ENCODE measurements at places on chromosomes 2 and 18.

- no peak for DNase-seq
These were observed 79.4 kb upstream of the TMEM200C start for GRCh38 chr18:5974696-5975095.

DNA sequence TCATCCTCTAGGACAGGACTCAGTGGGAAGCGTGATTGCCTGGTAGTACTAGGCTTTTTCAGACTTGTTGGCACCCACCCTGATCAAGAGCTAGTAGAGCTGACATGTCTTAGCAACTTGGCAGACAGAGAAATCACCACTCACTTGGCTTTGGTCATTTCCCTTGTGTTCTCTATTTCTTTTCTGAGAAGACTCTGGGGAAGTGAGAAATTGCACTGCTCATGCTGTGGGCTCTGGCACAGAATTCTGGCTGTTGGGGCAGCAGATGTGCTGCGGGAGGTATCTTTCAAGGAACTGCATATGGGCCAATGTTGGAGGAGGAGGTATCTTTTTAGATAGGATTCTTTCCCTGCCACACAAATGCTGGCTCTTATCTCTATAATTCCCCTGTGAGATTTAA lies 529.1 kb upstream of the MEX3C start:
- no peak for DNase-seq

GRCh38 chr2:137817058-137817457 lies 147.2 kb upstream of the HNMT start:
- DNase-seq, result no peak

DNA sequence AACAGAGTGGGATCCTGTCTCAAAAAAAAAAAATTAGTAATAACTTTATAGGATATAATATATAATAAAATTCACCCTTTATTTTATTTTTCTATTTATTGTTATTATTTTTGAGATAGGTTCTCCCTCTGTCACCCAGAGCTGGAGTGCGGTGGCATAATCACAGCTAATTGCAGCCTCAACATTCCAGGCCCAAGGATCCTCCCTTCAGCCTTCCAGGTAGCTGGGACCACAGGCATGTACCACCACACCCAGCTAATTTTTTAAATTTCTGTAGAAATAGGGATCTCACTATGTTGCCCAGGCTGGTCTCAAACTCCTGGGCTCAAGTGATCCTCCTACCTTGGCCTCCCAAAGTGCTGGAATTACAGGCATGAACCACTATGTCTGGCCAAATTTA lies 958 bp downstream of the C2orf92 start:
- DNase-seq, result no peak

DNA sequence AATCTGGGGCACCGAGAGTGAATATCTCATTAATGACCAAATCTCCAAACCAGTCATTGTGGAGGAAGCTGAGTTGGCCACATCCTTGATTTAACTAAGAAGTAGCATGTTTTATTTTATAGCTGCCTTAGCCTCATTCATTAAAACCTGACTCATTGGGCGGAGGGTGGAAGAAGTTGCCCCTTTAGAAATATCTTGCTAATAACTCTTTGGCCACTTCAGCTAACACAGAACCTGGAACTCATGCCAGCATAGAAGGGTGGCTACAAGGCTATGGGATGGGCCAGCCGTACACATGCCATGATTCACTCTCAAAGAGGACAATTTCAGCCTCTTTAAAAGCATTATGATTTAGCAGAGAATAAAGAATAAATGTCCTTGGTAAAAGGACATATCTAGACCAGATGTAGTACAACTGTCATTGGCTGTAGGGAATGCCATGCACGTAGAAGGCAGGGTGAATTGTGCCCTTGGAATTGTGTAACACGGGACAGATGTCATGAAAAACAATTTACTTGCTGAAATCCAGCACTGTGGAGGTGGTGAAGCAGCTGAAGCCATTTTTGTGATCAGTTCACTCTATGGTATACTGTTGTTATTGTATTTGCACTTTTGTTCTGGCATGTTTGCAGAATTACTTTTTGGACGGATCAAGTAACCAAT lies 330.0 kb downstream of the PLCL1 start:
- no peak for DNase-seq

GRCh38 chr18:46013484-46014189 lies 46.5 kb upstream of the EPG5 start:
- DNase-seq, result no peak

GRCh38 chr18:3441290-3441689 lies 8.7 kb upstream of the TGIF1 start:
- DNase-seq, result no peak

DNA sequence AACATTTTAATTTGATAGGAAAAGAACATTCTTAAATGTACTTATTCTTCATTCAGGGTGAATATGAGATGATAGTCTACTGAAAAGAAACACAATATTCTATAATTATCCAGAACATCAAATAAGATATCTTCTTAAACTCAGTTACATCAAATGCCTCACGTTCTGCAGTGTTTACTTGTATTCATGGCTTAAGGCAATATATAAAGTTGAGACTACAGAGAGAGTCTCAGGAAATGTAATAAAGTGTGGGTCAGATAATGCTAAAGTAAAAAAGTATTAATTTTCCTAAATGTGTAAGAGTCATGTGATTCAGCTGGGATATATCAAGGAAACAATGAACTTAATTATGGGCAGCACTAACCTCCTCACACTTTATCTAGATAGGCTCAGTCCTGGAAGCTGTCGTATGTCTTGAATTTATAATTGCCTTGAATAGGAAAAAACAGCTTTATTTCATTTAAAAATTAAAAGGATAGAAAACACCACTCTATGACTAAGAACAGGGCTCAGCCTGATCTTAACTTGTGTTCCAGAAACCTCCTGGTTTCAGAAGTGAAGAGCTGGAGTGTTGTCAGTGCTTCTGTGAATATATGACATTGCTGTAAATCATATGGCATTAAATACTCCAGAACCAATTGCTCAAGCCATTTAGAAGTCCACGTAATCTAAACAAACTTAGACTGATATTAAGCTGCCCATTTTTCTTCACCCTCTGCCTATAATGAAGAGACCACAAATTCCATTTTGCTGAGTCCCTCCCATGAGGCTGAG lies 240.2 kb downstream of the FSIP2 start:
- DNase-seq, result no peak

DNA sequence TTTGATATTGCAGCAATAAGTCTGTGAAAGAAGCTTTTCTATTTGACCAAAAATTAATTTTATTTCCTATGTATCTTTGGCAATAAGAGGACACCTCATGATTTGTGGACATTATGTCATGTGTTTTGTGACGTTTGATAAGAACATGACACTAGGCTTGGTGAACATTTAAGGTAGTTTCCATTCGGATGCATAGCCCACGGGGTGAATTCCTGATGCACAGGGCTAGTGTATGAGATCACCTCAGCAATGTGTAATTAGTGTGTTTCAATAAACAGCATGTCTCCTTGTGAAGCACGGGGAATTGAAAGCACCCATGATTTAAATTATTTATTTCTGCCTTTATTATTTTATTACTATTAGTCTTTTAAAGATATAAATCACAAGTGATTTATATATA lies 146.1 kb upstream of the LINC00305 start:
- DNase-seq, result no peak

DNA sequence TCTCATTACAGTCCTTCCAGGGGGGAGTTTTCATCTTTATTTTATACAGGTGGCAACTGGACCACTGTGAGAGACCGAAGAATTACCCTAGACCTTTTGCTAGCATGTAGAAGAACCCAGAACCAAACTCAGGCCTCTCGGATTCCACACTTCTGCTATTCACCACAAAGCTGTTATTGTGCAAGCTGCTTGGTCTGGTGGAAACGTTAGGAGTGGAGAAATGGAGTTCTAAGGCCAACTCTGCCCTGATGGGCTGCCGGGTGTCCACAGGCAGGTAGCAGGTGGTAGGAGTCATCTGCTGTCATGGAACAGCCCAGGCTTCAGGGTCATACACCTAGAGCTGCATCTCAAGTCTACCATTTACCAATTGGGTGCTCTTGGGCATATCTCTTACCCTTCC lies 218.8 kb downstream of the BCL11A start:
- no peak for DNase-seq

GRCh38 chr2:62309465-62310091 lies 113.7 kb downstream of the B3GNT2 start:
- no peak for DNase-seq

- no peak for DNase-seq
These were observed 20.1 kb upstream of the MGAT5 start for GRCh38 chr2:134233728-134234136.

- DNase-seq, result no peak
These were observed 24.6 kb upstream of the CREB1 start for GRCh38 chr2:207505171-207505570.

GRCh38 chr2:55810622-55811020 lies 113.0 kb downstream of the EFEMP1 start:
- DNase-seq, result no peak

GRCh38 chr2:898319-898718 lies 52.3 kb upstream of the SNTG2 start:
- no peak for DNase-seq

GRCh38 chr2:85179541-85179940 lies 46.3 kb downstream of the TCF7L1 start:
- no peak for DNase-seq

- no peak for DNase-seq
These were observed 478.3 kb downstream of the ZEB2 start for GRCh38 chr2:144041612-144042011.

- DNase-seq, result peak; percentile 36
These were observed 891 bp upstream of the KHK start for GRCh38 chr2:27085673-27086089.

DNA sequence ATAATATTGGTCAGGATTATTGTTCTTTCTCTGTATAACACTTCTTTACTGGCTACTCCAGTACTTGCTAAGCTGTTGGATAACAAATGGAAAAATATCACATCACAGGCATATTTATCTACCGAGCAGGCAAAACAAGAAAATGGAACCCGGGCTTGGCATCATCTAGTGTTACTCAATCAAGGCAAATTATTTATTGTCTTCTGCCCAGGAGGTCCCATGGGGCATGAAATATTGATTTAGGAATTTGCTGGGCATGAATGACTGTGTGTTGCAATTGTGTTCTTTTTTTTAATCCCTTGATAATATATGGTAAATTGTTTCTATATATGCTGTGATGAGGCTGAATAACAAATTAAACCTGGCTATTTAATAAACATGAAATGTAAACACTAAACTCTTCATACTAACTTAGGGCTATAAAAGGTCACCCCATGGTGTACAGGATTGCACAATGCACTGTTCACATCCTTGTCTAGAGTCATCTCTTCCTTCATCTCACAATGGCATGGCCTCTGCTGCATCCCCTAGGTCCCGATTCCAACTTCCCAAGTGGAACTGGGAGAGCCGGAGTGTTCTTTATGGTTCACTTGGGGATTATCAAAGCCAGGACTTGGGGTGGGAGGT lies 2.2 kb upstream of the PARD3B start:
- DNase-seq, result no peak

GRCh38 chr2:152846697-152847470 lies 128.5 kb downstream of the ARL6IP6 start:
- DNase-seq, result no peak

GRCh38 chr18:12702221-12703095 lies at the start of the genes CEP76 and PSMG2:
Gene CEP76, minus strand, starts transcription at chr18:12702723. Its CDS starts 175 bp downstream, at chr18:12702548.
Gene PSMG2, plus strand, starts transcription at chr18:12703042. Its CDS starts 66 bp downstream, at chr18:12703108.
- peak; percentile 67 for DNase-seq

DNA sequence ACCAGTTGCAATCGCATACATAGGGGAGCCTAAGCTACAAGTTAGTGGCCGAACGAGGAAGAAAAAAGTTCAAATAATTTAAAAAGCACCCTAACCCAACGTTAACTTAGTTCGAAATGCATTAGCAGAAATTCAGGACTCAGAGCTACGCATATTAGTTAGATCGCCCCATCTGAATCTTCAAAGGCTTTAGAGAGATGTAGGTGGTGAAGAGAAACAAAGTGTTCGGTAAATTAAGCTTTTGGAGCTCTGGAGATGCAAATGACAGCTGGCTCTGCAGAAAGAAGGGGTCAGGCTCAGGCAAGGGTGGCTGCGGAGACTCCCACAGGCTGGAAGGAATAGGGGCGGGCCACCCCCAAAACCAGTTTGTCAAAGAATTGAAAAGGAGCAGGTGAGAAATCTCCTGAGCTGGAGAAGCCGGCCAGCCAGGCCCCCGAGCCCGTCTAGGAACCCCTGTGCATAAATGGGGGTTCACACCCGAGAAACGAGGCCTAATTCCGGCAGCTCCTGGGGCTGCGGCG lies 621 bp downstream of the TXNL1 start:
- peak; percentile 10 for DNase-seq

DNA sequence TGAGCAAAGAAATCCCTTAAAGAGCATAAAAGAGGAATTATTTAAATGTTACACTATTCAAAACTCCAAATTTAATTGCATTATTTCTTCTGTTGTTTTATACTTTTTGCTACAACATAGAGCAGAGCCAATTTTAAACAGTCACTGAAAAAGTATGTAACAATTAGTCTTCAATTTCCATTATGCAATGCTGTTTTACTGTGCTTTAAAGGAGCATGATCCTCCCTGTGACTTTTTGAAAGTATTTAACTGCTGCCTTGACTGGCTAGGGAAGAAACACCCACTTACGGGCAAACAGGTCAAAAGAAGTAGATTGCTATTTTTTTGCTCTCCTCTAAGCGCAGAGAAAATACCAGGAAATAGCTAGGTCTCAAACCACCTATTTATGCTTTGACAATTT lies 217.4 kb upstream of the GCFC2 start:
- no peak for DNase-seq

DNA sequence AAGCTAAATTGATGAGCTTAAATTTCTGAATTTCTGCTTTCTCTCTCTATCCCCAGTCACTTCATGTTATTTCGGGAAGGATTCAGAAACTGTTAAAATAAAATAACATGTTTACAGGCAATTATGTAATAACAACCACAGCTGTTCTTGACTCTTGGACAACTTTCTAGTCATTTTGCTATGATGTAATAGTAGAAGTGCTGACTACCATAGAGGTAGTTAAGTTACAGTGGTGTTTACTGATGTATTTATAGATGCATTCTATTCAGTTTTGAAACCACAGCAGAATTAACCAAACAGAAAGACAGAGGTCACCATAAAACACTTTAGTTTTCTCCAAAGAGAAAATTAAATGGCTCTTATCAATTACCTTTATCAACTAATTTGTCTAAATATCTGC lies 1292.0 kb upstream of the CHAC2 start:
- DNase-seq, result no peak

DNA sequence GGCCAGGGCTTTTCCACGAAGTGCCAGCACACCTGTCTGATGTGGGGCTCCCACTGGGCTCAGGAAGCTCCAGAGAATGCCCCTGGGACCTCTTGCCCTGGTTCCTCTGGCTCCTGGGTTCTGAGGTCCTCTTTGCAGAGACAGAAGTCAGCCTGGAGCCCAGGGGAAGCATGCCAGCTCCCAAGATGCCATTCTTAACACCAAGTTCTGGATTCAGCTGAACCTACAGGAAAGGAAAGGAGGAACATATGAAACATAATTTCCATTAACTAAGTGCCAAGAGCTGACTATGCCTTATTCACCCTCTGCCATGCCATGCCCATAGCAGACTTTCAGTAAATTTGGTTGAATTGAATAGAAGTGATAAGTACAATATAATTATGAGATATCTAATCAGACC lies 21.9 kb downstream of the FAM124B start:
- DNase-seq, result no peak

- DNase-seq, result no peak
These were observed 59.3 kb upstream of the SPTBN1 start for GRCh38 chr2:54396798-54397197.

- no peak for DNase-seq
These were observed 325.4 kb downstream of the SMAD2 start for GRCh38 chr18:47605093-47605492.

GRCh38 chr18:23384778-23385736 lies 68.0 kb upstream of the RIOK3 start:
- DNase-seq, result no peak

- DNase-seq, result no peak
These were observed 31.9 kb downstream of the KLHL23 start for GRCh38 chr2:169765523-169765922.

Measured in stimulated activated CD4-positive, alpha-beta T cell treated with anti-CD3 and anti-CD28 coated beads, Interleukin-1b, Interleukin-23, amount 100 ng/mL, for 4 hours (primary cell).